IMR-90 (cell line): ENCODE measurements at places on chromosomes 6 and 20. TPM values are rescaled to one million over a fixed set of nuclear protein-coding genes. Genes with fewer than 3 reads are reported as not detected.
A peak's percentile ranks its signal among the peaks of the same experiment; 100 is the strongest.

- no peak for DNase-seq
Measured at GRCh38 chr6:147103694-147104093, 100.5 kb upstream of the STXBP5 start.

- no peak for DNase-seq
Measured at GRCh38 chr6:154106251-154106650, 67.2 kb downstream of the OPRM1 start.

GRCh38 chr6:109720311-109720710 lies 29.2 kb downstream of the FIG4 start:
- no peak for DNase-seq

DNA sequence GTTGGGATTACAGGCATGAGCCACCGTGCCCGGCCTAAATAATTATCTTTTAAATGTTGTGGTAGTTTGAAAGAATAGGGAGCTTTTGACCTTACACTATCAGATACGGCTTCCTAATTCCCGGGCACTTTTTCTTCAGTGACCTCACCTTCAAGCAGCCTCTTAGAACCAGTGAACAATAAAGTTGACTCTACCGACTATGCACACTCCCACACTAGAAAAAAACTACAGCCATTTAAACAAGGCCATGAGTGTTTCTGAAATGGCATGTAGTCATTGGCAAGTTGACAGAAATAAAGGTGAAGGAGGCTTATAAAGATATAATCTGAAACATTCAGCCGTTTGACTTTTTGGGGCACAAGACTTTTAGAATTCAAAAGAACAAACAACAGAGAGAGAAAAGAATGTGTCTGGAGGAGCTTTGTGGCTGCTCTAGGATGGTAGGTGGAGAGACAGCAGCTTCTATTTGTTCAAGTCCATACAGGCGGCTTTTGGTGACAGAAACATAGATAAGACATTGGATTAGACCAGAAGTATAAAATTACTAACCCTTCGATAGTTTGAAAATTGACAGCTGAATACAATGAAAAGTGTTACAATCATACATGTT lies 75.2 kb downstream of the GJA1 start:
- DNase-seq = peak; percentile 26

DNA sequence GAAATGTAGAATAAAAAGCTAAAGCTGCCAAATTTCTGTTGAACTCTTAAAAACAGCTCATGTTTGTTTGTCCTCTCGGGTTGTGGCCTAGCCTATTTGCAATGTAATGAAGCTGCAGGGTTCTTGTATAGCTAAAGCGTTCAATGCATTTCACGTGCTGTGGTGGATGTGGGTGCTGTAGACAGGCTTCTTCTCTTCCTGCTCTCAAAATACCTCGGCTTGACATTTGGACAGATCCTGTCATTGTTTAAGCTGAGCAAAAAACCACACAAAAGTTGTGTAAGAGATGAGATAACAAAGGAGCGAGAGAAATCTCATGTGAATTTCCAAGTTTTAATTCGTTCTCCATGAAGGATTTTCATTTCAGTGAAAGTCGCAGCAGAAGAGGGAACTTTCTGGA lies 196.3 kb upstream of the UST start:
- DNase-seq = no peak

DNA sequence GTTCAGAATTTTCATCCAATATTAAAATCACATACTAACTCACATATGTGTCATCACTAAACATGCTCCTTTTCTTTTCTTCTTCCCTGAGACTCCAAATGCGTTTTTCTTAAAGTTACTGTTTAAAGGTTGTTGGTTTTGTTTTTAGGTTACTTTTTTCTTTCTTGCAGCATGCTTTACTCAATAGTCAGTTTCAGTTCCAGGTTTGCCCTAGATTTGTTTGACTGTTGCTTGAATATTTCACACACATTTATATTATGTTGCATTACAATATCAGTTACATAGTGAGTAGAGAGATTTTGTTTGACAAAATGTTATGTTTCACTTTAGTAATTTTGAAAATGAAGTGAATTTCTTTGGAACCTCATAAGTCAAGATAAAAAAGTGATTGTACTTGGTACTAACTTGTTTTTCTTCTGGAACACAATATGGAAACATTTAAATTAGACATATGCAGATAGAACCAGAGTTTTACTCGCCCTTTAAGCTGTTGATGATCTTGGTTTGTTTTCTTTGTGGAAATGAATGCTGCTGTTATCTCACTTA lies 27.3 kb downstream of the FNDC1 start:
- DNase-seq = no peak

DNA sequence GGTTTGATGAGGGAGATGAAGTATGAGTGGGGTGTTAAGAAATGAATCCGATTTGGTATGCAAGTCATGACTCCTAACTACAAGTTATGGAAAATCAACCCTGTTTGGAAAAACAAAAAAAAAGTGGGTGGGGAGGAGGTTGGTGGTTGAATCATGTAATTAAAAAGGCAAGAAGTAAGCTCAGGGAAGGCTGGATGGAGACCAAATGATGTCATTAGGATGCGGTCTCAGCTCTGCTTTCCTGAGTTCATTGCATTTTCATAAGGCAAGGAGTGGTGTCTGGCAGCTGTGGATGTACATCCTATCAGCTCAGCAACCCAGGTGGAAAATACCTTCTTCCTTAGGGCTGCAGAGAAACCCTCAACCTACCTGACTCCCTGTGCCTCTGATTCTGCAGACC lies 60.4 kb upstream of the AKAP12 start:
- DNase-seq = peak; percentile 80

DNA sequence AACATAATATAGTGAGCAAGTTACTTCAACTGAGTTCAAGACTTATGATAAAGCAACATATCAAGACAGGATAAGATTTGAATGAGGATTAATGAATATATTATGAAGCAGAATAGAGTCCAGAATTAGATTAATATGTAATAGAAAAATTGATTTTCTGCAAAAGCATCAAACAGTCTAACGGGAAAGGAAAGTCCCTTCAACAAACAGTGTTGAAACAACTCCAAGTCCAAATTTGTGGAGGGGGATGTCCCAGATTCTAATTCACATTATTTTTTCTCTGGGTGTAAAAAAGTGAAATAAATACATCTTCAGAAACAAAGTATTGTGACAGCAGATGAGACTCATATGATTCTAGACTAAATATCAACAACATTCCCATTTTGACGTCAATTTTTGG lies 289.7 kb downstream of the C6orf118 start:
- no peak for DNase-seq

- no peak for DNase-seq
Measured at GRCh38 chr20:62358171-62359042, 8.7 kb downstream of the LAMA5 start.

DNA sequence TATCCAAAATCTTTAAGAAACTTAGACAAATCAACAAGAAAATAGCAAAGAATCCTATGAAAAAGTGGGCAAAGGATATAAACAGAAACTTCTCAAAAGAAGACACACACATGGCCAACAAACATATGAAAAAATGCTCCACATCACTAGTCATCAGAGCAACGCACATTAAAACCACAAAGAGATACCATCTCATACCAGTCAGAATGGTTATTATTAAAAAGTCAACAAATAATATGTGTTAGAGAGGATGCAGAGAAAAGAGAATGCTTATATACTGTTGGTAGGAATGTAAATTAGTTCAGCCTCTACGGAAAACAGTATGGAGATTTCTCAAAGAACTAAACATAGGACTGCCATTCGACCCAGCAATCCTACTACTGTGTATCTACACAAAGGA lies 212.0 kb upstream of the DTNBP1 start:
- DNase-seq = peak; percentile 12

DNA sequence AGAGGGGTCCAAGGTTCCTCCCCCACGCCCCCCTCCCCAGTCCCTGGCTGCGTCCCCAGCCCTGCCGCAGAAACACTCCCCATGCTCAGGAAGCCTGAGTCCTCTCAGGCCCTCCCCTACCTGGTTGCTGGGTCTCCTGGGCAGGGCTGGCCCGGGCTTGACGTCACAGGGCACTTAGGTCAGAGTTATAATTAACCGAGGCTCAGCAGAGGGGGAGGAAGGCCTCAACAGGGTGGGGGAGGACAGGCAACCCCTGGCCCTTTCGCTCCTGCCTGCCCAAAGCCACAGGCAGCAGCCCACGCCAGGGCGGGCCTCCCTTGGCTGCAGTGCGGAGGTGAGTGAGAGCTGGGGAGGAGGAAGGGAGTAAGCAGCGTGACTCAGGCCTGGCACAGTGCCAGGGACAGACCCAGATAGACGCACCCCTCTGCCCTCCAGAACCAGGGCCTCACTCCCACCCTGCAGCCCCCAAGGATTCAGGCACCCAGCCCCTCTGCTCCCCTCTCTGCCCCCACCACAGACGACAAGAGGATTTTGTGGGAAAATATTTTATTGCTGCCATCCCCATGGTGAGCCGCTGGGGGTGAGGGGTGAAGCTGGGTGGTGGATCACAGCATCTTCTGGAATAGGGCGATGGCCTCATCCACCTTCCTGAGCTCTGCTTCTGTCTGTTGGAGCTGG lies at the start of gene VWA7:
Gene VWA7, minus strand, starts transcription at position 340 of the 678 bp plus-strand sequence. CDS start 549 bp downstream, outside the sequence.
- DNase-seq = peak; percentile 70

DNA sequence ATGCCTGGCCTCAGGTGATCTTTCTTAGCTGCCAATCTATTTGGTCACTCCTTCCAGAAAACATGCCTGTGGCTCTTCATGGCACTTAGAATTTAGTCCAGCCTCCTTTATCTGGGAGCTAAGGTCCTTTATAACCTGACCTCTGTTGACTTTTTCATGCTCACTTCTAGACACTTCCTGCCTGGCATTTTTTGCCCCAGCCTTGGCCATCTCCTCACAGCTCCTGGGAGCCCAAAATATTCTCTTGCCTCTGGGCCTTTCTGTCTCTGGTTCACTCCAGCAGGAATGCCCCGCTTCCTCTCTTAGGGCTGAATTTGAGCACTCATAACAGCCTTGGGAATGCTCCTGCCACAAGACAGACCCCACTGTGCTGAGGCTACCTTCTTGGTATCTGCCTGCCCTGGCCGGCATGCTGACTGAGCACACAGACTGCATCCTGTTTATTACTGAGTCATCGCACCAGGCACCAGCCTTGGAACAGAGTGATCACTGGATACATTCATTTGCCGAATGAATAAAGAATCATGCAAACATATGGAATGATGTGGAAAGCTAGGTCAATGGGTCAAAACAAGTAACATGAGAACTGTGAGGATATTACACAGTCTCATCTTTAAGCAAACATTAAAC lies 5.8 kb upstream of the EEF1E1 start:
- DNase-seq = peak; percentile 99

- no peak for DNase-seq
Measured at GRCh38 chr20:23023621-23024177, 11.4 kb upstream of the SSTR4 start.

DNA sequence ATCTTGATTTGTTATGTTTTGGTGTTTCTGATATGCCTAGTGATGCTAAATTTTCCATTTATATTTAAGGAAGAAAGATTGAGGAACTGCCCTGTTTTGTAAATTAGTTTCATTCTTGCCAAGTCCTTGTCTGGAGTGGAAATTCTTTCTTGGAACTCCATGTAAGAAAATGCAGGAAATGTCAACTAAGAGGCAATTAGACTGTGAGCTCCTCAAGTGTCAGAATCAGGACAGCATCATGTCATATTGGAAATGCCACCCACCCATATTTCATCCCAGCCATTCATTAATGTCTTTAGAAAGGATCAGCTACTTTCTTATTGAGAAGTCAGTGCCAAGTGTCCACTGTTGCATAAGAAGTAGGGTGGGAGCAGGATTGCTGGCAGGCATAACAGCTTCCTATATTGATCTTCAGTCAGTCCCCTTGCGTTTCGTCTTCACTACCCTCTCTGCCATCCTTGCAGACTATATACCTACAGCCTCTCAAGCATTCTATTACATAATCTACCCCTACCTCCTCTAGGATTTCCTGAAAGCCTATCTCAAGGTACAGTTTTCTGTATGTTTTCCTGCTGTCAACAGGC lies 42.4 kb downstream of the HAO1 start:
- DNase-seq = no peak

GRCh38 chr20:15875446-15875845 lies 697.8 kb downstream of the KIF16B start:
- no peak for DNase-seq

GRCh38 chr6:160895562-160895961 lies 96.0 kb upstream of the MAP3K4 start:
- no peak for DNase-seq

DNA sequence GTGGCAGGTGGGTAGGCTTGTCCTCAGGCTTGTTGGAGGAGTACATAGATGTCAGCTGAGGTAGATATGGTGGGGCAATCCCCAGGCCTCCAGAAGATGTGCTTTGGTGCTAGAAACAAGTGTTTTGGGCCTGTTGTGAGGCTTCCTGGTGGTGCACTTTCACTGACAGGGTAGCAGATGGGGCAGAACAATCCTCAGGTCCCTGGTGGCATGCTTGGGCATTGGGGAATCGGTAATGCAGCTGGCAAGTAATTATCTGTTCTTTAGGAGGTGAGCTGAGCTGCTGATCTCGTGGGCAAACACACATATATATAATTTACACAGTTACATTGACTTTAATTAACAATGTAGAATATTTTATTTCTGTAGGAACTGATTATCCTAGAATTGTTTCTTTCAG lies 458.7 kb downstream of the BMP2 start:
- DNase-seq = no peak

- no peak for DNase-seq
Measured at GRCh38 chr6:13163161-13163944, 165.0 kb downstream of the TBC1D7 start.

DNA sequence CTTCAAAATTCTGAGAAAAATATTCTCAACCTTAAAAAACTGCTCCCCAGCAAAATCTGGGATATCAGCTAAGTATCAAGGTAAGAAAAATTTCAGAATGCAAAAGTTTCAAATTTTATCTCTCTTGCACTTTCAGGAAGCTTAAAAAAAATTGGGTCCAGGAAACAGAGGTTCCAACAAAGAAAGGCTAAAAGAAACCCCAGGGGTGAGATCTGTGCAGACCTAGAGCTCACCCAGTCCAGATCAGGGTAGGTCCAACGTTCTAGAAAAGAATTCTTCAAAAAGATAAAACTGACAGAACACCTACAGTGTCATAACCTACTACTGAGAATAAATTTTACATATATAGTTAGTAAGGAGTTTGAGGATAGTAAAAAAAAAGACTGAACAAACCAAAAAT lies 23.5 kb downstream of the ILRUN start:
- DNase-seq = no peak

SNRPB gene
- 103 and 109 TPM in 2 replicates for total RNA-seq

TRIM40 gene
- not detected in 2 replicates for total RNA-seq

CCDC28A gene
- total RNA-seq = 6.8 and 8.9 TPM in 2 replicates

ERVFRD-1 gene
- total RNA-seq = not detected in 2 replicates

ACOT13 gene
- 3.6 and 8.1 TPM in 2 replicates for total RNA-seq

LRRC73 gene
- under 0.01 TPM in 2 replicates for total RNA-seq

C2 gene
- total RNA-seq = under 0.01 and 0.18 TPM in 2 replicates

RNF182 gene
- 6.4 and 9.1 TPM in 2 replicates for total RNA-seq

NPBWR2 gene
- total RNA-seq = not detected in 2 replicates

HLA-DRA gene
- not detected in 2 replicates for total RNA-seq
